ENCODE measurements at places on chromosomes 13 and 19. TPM values are rescaled to one million over a fixed set of nuclear protein-coding genes. Genes with fewer than 3 reads are reported as not detected.

Gene CNN1
- total RNA-seq, result 12.1 TPM

Gene NTF4
- 2.9 TPM for total RNA-seq

Gene RNF17
- total RNA-seq, result not detected

Gene ZNF829
- total RNA-seq, result 2.0 TPM

Gene CYP2A7
- not detected for total RNA-seq

Gene FFAR2
- 0.20 TPM for total RNA-seq

GRCh38 chr19:45020071-45020470, 18.8 kb upstream of the CLASRP start:
- no peaks in the 10 kb centered on the region for H3K36me3 ChIP-seq
- no peaks in the 10 kb centered on the region for H3K27me3 ChIP-seq
- no peaks in the 10 kb centered on the region for H3K4me1 ChIP-seq
- no peak for DNase-seq
- no peak overlapping the region for H3K4me3 ChIP-seq

- H3K36me3 ChIP-seq, result no peaks in the 10 kb centered on the region
- no peaks in the 10 kb centered on the region for H3K4me1 ChIP-seq
- H3K4me3 ChIP-seq, result no peak overlapping the region
- no peak for DNase-seq
These were observed 25.3 kb downstream of the PIN1 start for GRCh38 chr19:9860407-9860806.

GRCh38 chr19:14082675-14082960, 3.0 kb downstream of the C19orf67 start:
- H3K4me3 ChIP-seq, result no peak overlapping the region
- no peaks in the 10 kb centered on the region for H3K36me3 ChIP-seq
- H3K27me3 ChIP-seq, result no peaks in the 10 kb centered on the region
- DNase-seq, result no peak

DNA sequence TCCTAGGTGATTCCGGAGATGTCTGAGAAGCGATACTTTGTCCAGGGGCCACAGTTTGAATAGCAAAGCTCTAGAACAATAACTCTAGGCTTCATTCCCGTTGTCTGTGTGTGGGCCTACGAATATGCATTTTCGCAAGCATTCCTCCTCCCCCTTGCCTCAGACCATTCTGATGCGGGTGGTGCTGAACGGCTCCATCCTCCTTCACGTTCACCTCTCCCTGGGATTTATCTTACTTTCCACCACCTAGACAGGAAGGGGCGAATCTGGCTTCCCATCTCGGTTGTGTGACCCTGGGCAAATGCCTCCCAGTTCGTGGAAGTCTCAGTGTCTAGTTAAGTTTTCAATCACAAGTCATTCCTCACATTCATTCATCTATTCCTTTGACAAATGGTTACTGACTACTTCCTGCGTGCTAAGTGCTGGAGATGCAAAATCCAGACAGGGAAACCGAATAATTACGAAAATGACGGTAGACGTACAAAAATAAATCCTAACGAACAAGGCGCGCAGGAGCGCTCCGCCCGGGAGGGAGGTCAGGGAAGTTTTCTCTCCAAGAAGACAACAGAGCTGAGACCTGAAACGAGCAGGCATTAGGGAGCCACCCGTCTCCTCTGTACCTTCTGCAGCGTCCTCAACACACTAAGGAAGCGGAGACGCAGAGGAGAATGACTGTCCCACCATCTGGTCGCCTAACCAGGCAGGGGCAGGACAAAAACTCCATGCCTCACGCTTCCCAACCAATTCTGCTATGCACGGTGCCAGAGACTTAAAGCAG, 1.3 kb upstream of the CNOT3 start:
- H3K4me3 ChIP-seq, result peak overlapping the region; percentile 8
- DNase-seq, result peak; percentile 22
- peak overlapping the region; percentile 15 for H3K27ac ChIP-seq
- no peaks in the 10 kb centered on the region for H3K36me3 ChIP-seq
- H3K4me1 ChIP-seq, result peaks cover 11% of the 10 kb centered on the region

DNA sequence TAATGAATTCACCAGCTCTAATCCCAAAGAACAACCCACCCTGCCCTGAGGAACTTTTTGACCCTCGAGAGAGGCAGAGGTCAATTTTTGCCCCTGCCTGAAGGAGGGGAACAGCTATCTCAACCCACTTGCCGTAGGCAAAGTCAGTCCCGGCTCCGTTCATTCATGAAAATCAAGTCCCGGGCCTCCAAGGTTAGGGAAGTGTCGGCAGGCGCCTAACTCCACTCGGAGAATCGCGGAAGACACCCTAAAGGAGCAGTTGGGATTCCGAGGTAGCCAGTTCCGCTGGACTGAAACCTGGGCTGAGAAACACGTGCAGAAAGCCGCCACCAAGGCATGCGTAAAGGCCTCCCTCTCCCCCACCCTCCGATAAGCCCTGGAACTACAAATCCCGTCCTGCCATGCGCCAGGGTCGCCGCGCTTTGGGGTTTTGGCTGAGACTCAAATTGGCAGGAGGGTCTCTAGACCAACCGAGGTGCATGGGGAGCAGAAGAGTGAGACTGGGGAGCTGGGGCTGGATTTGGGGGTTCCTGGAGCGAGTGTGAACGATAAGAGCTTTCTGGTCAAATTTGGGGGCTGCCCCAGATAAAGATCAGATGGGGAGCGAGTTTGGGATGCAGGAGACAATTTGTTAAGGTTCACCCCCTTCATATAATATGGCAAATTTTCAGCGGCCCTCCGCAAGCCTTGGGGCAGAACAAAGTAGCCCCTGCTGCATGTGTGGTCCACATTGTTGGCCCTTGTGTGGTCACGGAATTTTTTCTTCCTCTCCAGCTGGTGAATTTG, at the start of gene TNPO2:
Gene TNPO2, minus strand, starts transcription at position 292 of the 786 bp plus-strand sequence. CDS start 2,955 bp downstream, outside the sequence.
- H3K36me3 ChIP-seq, result no peaks in the 10 kb centered on the region
- no peaks in the 10 kb centered on the region for H3K27me3 ChIP-seq
- peak; percentile 69 for DNase-seq
- H3K4me3 ChIP-seq, result peak within 1 kb of the TSS; percentile 56
- peaks cover 10% of the 10 kb centered on the region for H3K4me1 ChIP-seq

GRCh38 chr13:30697996-30698401, 37.3 kb upstream of the ALOX5AP start:
- no peaks in the 10 kb centered on the region for H3K4me1 ChIP-seq
- H3K27me3 ChIP-seq, result no peaks in the 10 kb centered on the region
- no peak overlapping the region for H3K27ac ChIP-seq
- H3K36me3 ChIP-seq, result no peaks in the 10 kb centered on the region
- no peak for DNase-seq

DNA sequence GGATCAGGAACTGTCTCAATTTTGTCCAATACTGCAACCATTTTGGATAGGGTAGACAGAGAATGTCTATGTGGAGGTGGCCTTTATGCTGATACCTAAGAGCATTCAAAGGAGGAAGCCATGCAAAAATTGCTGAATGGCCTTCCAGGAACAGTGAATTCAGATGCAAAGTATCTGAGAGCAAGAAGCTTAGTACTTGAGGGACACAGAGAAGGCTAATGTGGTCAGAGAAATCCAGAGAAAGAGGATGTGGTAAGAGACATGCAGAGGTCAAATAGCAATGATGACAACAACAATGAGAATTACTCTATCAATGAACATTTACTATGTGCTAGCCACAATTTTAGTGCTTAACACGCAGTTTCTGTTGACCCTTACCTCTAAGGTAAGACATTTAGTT, 785.6 kb upstream of the KLHL1 start:
- H3K27me3 ChIP-seq, result no peaks in the 10 kb centered on the region
- H3K4me1 ChIP-seq, result no peaks in the 10 kb centered on the region
- no peak for DNase-seq
- H3K36me3 ChIP-seq, result no peaks in the 10 kb centered on the region

DNA sequence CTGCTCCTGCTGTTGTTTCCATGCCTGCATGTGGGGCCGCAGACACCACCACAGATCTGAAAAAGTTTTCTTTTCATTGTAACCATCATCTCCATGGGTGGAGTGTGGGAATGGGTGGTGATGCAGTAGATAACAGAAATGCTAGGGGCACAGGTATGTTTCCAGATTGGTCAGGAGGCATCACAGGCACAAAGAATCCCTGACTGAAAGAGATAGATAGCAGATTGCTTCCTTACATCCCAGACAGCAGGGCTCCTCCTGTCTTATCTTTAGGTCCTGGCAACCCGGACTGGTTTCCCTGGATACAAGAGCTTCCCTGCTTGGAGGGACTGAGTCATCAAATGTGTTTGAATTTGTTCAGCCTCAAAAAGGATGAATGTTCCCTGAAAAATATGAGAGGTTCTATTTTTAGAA, 1937.6 kb downstream of the PCDH9 start:
- peak overlapping the region; percentile 44 for H3K27ac ChIP-seq
- no peaks in the 10 kb centered on the region for H3K27me3 ChIP-seq
- DNase-seq, result peak; percentile 74
- no peaks in the 10 kb centered on the region for H3K4me1 ChIP-seq

Measured in hepatocyte (in vitro differentiated cells).